ENCODE measurements at places on chromosomes 6 and 20. TPM values are rescaled to one million over a fixed set of nuclear protein-coding genes. Genes with fewer than 3 reads are reported as not detected.

Gene BNIP5
- not detected for total RNA-seq

Gene ZSCAN9
- 7.4 TPM for total RNA-seq

Gene ZC3H12D
- total RNA-seq = 0.08 TPM

Gene AFG1L
- 2.5 TPM for total RNA-seq

Gene PRDM13
- 1.4 TPM for total RNA-seq

Gene IBTK
- 18.3 TPM for total RNA-seq

Gene HRH3
- not detected for total RNA-seq

Gene CFAP206
- not detected for total RNA-seq

Gene DTD1
- total RNA-seq = 130 TPM

Gene NR2E1
- 0.05 TPM for total RNA-seq

Gene MLIP
- 0.49 TPM for total RNA-seq

Gene NOL7
- total RNA-seq = 96.1 TPM

Gene MYMX
- total RNA-seq = not detected

Gene DUSP15
- 3.1 TPM for total RNA-seq

Gene DPPA5
- total RNA-seq = not detected

Gene CTCFL
- total RNA-seq = not detected

Gene LY6G6C
- not detected for total RNA-seq

Gene PACSIN1
- 0.04 TPM for total RNA-seq

Gene GPSM3
- total RNA-seq = 13.7 TPM

Gene PRL
- total RNA-seq = not detected

Gene WFDC10B
- not detected for total RNA-seq

Gene PPP1R16B
- total RNA-seq = 0.03 TPM

Gene LRRC73
- total RNA-seq = 1.9 TPM

Gene C6orf163
- total RNA-seq = 0.82 TPM

Gene HLA-DRB5
- total RNA-seq = 40.9 TPM

Gene SIRPB1
- 4.5 TPM for total RNA-seq

Gene SPATA25
- 2.6 TPM for total RNA-seq

Gene PLTP
- total RNA-seq = 78.4 TPM

Gene MUCL3
- total RNA-seq = not detected

Gene GMPR
- total RNA-seq = 0.49 TPM

Gene TOX2
- total RNA-seq = 7.7 TPM

Gene PCSK2
- total RNA-seq = not detected

Gene SLC35D3
- total RNA-seq = not detected

Gene XRN2
- 82.7 TPM for total RNA-seq

Gene TEAD3
- total RNA-seq = 4.2 TPM

Data from A375 (cell line).